ENCODE measurements at places on chromosomes 4 and X.
A peak's percentile ranks its signal among the peaks of the same experiment; 100 is the strongest.

DNA sequence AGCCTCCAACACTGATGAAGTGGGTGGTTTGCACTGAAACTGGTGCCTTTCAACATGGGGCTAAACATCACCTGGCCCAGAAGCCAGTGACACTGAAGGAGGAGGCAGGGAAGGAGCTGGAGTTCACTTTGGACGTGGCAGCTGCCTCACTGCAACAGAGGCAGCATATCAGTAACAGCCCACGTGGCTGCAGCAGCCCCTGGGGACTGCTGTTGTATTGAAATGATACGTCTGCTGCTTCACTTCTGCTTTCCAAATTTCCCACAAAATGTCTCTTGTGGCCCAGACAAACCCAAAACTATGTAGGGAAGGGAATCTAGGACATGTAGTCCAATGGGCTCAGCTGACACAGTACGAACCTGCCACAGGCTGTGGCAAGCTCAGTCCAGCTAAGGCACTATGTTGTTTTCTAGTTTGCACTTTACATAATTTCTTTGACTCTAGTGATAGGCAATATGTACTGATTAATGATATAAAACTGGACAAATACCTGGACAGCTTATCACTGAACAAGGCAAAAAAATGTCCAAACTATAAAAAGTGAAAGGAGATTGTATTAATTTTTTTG lies 84.7 kb upstream of the RAPGEF2 start:
- DNase-seq: no peak

- DNase-seq: no peak
These were observed 224.5 kb upstream of the CENPE start for GRCh38 chr4:103422467-103423219.

GRCh38 chr4:107689912-107690587 lies 30.0 kb downstream of the PAPSS1 start:
- DNase-seq: peak; percentile 81

DNA sequence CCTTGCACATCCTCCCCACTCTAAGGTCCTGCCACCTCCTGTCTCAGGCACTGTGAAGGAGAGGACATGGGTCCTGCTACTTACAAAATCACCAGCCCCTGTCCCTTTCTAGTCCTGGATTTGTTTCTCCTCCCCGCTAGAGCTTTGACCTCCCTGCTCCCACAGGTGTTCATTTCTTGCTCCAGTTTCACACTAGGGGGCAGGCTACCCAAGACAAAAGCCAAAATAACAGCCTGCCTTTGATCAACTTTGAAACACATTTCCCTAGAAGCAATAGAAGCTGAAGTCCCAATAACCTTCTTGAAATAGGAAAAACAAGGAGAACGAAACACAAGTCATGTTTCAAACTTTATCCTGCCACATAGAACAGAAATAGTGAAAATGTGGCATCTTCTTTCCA lies 164.4 kb downstream of the QDPR start:
- peak; percentile 18 for DNase-seq

DNA sequence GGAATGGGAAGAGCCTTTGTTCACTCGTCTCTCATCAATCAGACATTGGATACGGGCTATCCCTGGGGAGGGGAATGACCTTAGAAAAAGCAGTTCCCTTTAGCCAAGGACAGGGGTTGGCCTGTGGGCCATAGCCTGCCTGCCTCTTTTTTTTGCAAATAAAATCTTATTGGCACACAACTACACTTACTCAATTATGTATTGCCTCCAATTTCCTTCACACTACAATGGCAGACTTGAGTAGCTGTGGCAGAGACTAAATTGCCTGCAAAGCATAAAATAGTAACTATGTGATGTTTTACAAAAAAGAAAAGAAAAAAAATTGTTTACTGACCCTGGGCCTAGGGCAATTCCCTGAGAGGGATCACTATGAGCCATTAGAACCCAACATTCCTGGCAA lies 23.4 kb downstream of the PPP1R2C start:
- DNase-seq: no peak

- no peak for DNase-seq
These were observed 653 bp downstream of the PLA2G12A start for GRCh38 chr4:109729117-109729717.

DNA sequence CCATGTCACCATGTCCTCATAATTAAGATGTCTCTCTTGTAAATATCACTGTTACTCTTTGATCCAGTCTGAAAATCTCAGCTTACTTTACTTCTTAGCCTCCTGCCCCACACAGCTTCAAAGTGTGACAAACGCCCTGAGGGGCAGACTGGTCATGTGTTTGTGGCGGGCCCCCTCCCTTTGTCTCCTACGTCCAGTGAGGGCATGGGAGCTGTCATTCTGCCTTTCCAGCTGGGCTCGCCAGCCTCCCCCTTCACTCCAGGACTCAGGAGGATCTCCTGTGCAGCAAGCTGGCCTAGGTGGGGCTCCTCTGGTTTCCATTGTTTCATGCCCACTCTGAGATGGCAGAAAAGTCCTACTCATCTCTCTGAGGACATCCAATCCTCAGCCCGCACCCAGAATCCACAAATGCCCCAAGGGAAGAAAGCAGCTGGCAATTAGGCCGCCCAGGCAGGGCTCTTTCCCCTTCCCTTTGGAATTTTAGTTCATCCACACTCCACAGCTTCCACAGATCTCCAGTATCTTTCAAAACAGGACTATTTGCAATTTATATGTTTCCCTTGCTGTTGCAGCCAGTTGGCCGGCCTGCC lies 86.4 kb upstream of the C4orf50 start:
- no peak for DNase-seq

- no peak for DNase-seq
These were observed 672.8 kb downstream of the PCDH7 start for GRCh38 chr4:31392923-31393322.

DNA sequence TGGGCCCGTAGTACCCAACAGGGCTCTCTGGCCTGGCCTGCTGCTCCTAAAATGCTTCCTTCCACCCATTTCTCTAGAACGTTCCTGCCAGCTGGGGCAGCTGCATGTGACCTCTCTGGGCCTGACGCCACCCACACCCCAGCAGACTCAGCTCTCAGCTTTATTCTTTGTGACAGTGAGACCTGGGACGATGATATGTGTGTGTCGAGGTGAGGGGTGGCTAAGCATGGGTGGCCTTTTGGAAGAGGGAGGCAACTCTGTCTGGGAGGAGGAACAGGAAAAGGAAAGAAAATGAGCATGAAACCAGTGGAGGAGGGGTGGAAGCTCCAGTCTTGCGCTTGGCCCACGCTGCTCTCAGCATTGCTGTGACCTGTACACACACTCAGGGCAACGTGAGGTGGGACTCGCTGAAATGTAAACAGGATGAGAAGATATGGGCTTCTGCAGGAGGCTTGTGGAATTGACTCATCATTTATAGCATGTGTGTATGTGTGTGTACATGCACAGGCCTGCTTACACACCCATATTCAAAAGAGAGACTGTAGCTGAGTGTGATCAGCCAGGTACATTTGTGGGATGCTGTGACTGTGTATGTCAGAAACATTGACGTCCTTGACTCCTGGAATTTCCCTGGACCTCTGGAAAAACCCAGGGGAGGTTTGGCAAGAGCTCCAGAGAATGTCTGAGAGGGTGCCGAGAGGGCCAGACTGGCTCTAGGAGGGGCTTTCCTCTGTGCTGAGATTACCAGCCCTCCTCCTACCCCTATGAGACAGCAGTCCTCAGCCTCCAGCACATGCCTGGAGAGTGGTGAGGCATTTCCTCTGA lies 137.9 kb downstream of the PJA1 start:
- DNase-seq: peak; percentile 68

DNA sequence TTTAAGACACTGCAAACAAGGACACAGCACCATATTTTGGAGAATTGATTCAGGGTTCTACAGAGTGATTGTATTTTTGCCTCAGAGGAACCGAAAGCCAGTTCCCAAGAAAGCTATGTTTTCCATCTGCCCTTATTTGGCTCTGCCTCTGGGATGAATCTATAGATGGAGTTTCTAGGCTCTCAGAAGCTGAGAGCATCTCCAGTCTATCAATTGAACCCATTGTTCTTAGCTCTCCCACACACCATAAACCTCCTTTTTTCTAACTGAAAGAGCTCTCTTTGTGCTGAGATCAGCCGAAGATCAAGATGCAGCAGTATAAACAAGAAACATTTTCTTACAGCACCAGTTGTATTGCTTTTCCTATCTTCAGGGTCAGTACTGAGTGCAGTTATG lies 16.9 kb downstream of the PLP1 start:
- DNase-seq: no peak

GRCh38 chr4:151291485-151291884 lies 14.5 kb downstream of the PRSS48 start:
- peak; percentile 54 for DNase-seq

DNA sequence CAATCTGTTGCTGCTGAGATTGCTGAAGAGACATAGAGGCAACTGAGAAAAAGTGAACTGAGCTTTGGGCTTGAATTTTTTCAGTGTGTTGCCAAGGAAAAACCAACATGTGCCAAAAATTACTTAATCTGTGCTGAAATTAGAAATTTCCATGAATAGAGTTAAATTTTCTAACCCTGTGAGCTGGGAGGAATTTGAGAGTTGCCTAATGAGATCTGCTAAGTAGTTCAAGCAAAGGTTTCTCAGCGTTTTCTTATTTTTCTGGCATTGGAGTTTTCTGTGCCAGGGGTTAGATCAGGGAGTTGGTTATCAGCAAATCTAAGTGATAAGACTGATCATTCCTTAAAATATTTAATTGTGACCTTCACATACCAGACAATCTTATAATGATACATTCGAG lies 457.5 kb upstream of the GNPDA2 start:
- no peak for DNase-seq

GRCh38 chr4:160180211-160180610 lies 1077.3 kb downstream of the RAPGEF2 start:
- DNase-seq: peak; percentile 95

DNA sequence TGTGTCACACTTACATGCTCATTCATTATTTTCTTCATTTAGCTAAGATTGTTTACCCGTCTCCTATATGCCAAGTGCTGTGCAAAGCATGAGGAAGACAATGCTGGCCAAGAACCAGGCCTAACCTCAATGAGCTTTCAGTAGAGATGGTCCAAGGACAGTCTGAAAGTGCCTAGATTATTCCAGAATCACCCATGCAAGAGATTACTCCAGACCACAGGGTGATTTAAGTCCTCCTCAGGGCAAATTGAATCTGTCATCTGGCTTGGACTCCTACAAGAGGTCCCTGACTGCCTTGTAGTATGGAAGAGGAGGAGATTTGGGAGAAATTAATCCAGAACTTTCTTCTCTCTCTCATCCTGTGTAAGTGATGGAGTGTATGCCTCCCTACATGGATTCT lies 99.4 kb upstream of the NDP start:
- DNase-seq: no peak

DNA sequence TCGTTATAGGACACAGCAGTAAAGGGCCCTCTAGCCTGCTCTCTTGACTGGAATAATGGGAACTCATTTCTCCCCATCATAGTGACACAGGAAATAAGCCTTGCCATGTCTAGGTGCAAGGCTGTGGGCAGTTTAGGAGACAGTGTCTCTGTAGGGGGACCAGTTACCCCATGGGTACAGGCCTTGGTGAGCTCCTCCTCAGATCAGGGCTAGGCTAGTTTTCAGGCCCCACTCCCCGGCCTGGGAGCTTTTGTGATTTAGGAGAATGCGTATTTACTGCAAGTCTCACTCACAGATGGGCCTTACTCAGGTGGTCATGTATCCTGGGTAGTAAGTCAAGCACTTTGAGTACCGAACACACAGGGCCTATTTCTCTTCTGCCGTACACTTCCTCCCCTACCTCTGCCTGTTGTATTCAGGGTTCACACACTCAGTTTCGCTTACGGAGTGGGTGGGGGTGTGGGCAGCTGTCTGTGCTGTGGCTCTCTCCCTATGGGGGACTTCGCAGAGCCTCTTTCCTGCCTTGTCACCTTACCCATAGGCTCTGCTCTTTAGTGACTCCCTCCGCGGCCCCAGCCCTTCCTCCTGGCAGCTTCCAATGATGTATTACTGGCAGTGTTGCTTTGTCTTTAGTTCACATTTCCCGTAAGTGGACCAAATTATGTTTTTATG lies 34.2 kb downstream of the FAM193A start:
- no peak for DNase-seq

Measured in fibroblast of skin of right quadriceps (primary cell).